ENCODE measurements at places on chromosomes 12 and 14.

DNA sequence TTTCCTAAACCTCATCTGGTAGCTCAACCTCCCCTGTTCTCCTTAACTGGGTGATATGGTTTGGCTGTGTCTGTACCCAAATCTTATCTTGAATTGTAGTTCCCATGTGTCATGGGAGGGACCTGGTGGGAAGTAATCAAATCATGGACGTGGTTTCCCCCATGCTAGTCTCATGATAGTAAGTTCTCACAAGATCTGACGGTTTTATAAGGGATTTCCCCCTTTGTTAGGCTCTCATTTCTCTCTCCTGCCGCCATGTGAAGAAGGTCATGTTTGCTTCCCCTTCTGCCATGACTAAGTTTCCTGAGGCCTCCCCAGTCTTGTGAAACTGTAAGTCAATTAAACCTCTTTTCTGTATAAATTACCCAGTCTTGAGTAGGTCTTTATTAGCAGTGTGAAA lies 19.5 kb downstream of the COX16 start:
- DNase-seq, result no peak

- DNase-seq, result peak; percentile 85
Measured at GRCh38 chr14:36070031-36070719, 106.3 kb downstream of the PTCSC3 start.

GRCh38 chr14:36313206-36313605 lies 7.2 kb downstream of the MBIP start:
- no peak for DNase-seq

- no peak for DNase-seq
Measured at GRCh38 chr14:56632195-56632594, 52.6 kb downstream of the TMEM260 start.

DNA sequence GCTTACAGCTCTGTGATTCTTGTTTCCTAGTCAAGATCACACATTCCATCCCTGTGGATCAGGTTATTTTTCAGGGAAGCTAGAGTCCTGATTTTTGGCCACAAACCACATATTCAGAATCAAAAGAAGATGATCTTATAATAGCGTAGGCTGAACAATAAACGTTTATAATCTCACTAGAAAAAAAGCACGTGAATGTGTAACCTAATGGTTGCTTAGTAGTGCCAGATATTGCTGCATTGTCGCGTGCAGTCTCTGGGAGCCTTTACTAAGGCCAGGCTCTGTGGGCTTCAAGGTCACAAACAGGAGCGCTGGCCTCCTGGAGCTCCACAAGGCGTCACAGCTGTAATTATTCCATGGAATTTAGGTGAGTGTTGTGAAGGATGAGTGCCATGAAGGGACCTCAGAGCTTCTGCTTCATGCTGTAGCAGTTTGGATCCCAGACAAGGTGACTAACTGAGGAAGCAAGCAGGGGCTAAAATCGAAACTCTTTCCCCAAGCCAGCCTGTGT lies 17.4 kb downstream of the CDKN1B start:
- DNase-seq, result no peak

DNA sequence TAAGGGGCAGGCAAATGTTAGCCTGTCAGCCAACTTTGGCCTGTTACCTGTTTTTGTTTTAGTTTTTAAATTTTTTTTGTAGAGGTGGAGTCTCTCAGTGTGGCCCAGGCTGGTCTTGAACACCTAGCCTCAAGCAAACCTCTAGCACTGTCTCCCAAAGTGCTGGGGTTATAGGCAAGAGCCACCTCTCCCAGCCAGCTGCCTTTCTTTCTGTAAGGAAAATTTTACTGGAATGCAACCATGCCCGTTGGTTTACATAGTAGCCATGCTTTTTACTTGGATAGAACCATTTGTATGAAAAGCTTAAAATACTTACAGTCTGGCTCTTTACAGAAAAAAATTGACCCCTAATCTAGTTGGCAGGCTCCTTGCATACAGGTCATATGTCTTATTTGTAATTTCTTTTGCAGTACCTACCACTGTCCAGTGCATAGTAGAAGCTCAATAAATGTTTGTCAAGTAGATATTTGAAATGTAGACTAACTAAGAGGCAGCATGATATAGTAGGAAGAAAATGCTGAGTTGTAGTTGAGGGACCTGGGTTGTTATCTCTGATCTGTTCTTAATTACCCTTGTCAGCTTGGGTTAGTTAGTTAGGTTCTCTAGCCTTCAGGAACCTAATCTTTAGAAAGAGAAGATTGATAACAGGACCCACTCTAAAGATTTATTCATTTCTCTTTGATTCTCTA lies 4.7 kb downstream of the MDM2 start:
- DNase-seq, result no peak

DNA sequence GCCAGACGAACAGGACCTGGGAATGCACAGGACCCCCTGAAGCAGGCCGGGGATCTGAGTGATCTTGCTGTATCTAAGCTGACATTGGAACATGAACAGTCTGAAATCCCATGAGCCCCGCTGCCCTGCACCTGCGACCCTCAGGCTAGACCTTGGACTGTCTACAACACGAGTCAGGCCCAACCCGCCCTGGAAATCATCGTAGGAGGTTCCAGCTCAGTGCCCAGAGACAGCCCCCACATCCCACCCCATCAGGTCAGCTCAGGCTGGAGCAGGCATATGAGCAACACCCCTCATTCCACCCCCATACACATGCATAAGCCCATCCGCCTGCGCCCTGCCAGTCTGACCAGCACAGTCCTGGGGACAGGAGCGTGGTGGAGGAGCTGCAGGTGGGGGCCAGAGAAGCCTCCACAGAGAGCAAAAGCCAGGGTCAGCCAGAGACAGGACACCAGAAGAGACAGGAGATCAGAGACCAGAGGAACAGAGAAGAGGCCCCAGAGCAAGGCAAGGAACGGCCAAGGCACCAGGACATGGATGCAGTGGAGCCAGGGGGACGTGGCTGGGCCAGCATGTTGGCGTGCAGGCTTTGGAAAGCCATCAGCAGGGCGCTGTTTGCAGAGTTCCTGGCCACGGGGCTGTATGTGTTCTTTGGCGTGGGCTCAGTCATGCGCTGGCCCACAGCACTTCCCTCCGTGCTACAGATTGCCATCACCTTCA lies at the start of gene AQP6:
TSS of gene AQP6 (plus strand) at position 307 of the 720 bp plus-strand sequence. CDS start at position 534, 227 bp downstream.
- no peak for DNase-seq

DNA sequence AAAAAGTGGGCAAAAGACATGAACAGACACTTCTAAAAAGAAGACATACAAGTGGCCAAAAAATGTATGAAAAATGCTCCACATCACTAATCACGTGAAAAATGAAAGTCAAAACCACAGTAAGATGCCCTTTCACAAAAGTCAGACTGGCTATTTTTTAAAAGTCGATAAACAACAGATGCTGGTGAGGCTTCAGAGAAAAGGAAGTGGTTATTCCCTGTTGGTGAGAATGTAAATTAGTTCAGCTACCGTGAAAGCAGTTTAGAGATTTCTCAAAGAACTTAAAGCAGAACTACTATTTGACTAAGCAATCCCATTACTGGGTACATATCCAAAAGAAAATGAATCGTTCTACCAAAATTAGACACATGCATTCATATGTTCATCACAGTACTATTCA lies 237.0 kb downstream of the KIF21A start:
- no peak for DNase-seq

DNA sequence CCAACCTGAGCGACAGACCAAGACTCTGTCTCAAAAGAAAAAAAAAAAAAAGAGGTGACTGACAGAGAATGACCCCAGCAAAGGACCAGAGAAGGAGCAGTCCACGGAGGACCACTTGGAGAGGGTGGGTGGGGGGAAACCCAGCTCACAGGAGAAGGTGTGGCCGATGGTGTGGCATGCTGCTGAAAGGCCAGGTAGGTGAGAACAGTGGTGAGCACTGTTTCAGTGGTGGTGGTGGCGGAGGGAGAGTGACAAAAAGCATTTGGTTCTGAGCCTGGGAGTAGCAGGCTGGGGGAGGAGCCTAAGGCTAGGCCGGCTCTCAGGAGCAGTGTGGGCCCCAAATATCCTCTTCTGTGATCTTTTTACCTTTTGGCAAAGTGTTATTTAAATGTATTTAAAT lies 63.8 kb downstream of the IRF2BPL start:
- DNase-seq, result no peak

DNA sequence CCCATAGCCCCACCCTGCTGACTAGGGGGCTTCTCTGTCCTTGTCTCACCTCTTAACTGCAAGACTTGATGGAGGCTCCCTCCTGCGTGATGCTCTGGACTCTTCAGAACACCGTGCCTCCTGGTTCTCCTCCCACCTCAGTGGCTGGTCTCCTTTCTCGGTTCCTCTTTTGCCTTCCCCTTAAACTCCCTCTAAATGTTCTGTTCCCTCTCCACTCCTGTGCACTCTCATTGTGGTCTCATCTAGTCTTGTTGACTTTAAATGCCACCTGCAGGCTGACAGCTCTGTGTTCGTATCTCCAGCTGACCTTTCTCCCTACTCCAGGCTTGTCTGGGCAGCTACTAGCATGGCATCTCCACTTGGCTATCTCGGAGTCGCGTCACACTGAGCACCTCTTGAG lies 28.3 kb downstream of the DYNC1H1 start:
- DNase-seq, result no peak

DNA sequence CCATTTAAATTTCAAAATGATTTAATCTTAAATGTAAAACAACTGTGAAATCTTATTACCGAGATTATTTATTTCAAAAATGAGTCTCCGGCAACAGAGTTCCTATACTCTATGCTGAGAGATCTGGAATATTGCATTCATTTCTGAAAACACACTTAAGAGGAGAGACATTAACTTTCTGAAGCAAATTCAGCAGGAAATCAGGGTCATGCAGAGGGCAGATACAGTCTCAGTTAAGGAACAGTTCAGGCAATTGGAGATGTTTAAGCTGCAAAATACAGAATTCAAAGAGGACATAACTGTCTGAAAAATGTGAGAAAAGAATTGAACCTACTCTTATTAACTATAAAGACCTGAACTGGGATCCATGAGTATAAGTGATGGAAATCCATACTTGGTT lies 320.7 kb downstream of the PAWR start:
- DNase-seq, result no peak

DNA sequence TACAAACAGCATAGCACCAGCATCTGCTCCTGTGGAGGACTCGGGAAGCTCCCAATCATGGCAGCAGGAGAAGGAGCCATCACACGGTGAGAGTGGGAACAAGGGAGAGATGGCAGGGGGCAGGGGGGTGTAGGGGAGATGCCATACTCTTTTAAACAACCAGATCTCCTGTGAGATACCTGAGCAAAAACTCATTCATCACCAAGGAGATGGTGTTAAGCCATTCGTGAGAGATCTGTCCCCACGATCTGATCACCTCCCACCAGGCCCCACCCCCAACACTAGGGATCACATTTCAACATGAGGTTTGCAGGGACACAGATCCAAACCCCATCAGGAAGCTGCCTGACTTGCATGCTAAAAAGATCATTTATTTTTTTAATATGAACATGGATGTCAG lies 499.3 kb downstream of the TMEM132D start:
- no peak for DNase-seq

DNA sequence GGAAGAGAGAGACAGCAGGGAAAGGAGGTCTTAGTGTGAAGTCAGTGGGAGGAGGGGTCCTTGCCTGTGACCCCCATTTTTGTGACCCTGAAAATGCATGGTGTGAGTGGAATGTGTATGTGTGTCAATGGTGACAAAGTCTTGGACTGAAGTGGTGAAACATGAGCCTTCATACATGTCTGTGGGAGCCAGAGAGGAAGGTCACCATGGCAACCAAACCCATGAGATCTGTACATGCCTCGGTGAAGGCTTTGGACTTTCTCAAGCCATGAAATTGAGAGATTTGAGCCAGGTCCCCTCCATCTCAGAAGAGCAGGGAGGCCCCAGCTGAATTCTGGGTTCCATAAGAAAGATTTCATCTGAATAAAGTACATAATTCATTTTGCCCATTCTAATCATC lies 108.7 kb downstream of the TTC8 start:
- no peak for DNase-seq

- peak; percentile 7 for DNase-seq
Measured at GRCh38 chr14:38297681-38298080, 41.8 kb upstream of the CLEC14A start.

DNA sequence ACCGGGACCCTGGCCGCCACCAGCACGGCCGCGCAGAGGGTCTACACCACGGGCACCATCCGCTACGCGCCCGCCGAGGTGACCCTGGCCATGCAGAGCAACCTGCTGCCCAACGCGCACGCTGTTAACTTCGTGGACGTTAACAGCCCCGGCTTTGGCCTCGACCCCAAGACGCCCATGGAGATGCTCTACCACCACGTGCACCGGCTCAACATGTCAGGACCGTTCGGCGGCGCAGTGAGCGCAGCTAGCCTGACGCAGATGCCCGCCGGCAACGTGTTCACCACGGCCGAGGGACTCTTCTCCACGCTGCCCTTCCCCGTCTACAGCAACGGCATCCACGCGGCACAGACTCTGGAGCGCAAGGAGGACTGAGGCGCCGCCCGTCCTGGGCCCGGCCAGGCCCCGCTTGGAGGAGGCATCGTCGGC lies 150.1 kb downstream of the EGLN3 start:
- no peak for DNase-seq

DNA sequence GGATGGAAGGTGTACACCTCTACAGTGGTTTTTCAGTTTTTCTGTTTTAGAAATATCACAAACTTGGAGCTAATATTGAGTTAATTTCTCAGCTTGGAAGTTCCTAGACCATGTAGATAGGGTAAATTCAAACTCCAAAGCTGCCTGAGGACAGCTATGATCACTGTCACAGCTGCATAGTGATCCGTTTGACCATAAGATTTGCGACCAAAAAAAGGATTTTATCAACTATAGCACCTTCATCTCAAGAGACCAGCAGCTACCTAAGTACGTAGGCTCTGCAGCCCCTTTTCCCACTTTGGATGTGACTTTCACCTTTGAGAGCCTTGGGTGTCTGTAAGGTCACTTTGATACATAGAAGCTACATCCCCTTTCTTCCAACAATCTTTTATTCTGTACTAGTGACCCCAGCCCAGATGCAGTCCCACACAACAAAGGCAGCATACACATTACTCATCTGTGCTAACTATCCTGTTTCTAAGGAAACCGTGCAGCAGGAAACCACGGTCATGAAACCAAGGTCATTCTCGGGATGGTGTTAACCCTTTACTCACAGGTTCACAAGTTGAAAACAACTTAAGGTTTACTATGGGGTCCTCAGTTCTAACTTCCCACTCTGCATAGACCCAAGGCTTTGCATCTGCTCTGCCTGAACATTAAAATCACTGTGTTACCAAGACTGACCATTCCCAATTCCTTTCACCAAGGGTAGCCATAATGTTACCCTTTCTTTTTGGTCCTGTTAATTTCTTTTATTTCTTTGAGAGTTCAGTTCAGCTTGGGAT lies 75.4 kb downstream of the IFT81 start:
- peak; percentile 73 for DNase-seq

- no peak for DNase-seq
Measured at GRCh38 chr12:97151481-97151880, 244.4 kb downstream of the NEDD1 start.

GRCh38 chr14:53947094-53947445 lies 9.6 kb downstream of the BMP4 start:
- DNase-seq, result no peak
